NCI-H187 (cell line): ENCODE measurements at places on chromosomes 7 and 10.

- DNase-seq, result no peak
Measured at GRCh38 chr10:114319406-114320248, 80.6 kb downstream of the VWA2 start.

- no peak for DNase-seq
Measured at GRCh38 chr10:130188195-130189175, 52.3 kb downstream of the GLRX3 start.

GRCh38 chr7:21999896-22000295, 54.2 kb upstream of the CDCA7L start:
- no peak for DNase-seq

GRCh38 chr7:114722562-114722961, 199.3 kb upstream of the MDFIC start:
- DNase-seq, result no peak

DNA sequence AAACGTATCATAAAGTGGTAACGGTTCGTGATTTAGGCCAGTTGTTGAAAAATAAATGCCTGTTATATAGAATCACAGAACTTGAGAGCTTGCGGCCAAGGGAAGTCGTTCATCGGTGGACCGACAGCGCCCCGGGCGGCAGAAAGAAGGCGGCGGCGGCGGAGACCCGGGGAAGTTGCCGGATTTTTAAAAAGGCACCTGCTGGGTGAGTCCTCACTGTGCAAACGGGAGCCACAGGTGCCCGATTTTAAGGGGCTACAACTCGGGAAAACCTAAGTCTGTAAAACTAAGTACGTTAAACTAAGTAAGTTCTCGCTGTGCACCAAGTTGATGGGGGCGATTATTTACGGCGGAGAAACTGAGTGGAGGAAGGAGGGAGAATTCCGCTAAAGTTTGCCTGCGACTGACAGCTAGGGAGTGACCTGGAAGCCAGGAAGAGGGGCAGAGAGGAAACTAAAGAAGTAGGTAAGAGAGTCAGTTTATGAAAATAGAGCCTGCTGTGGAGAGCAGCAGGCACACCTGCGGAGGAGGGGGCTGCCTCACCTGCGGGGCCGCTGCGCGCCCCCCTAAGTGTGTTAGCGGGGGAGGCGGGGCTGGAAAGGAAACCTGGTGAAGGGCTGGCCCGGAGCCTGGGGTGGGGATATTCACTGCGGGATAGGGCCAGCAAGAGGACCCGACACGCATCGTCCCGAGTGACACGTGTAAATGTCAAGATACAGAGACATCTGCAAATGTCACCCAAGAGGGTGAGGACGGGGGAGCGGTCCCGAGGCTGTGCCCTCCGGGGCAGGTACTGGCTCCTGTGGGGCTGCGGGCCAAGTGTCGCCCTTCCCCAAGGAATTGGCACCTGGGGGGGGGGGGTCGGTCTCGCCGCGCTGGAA, 996 bp downstream of the ADAM12 start:
- no peak for DNase-seq

GRCh38 chr10:110382695-110383094, 78.0 kb upstream of the SMNDC1 start:
- no peak for DNase-seq

GRCh38 chr10:46285966-46286620, 704 bp upstream of the ANTXRL start:
- DNase-seq, result no peak

GRCh38 chr7:158094046-158094445, 493.6 kb downstream of the PTPRN2 start:
- no peak for DNase-seq

- no peak for DNase-seq
Measured at GRCh38 chr10:110643653-110644597, at the start of gene RBM20. RBM20 (plus strand) TSS chr10:110644336; CDS start chr10:110644455, 119 bp downstream.

DNA sequence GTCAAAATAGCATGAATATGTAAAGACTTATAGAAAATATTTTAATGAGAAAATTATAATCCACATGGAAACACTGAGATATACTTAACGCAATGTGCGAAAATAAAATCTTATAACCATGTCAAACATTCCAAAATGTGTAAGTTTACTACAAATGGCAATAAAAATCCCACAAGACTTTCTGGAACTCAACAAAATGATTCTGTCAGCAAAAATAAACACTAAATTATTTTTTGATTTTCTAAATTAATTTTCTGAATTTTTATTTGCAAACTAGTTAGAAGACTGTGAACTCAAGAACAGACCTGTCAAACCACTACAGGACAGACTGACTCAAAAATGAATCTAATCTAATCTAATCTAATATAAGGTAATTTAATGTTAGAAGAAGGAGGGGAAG, 160.8 kb upstream of the KCTD7 start:
- no peak for DNase-seq

GRCh38 chr7:134089446-134089845, 37.7 kb upstream of the LRGUK start:
- DNase-seq, result no peak

DNA sequence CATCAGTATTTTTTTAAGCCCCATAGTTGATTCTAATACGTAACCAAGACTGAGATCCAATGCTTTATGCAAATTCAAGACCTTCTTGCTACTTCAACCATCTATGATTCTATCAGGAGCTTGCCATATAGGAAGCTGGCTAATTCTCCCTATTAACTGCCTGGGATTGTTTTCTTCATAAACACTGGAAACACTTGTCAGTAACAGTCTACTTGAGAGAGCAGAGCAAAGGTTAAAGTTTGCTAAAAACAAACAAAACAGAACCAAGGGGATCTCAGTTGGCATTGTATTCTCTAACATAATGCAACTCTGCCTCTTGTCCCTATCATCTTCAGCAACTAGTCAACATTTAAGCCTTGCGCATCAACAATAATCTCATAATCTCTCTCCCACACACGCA, 21.0 kb upstream of the PTPN12 start:
- DNase-seq, result no peak

GRCh38 chr10:62327885-62328284, 46.3 kb upstream of the ZNF365 start:
- no peak for DNase-seq

DNA sequence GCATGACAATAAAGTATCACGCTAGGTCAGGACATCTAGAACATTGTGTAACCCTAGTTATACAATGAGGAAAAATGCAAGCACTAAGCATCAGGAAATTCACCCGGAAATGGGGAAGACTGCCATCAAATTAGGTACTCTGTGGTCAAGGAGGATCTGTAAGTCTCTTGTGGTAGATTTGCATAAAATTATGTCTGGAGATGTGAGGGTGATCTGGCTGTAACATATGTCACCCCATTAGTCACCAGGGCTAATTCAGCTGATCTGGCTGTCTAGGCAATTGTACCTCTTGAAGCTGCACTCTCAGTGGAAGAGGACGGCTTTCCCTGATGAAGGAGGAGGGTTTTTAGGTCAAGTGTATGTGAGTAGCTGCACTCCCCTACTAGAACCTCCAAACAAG, 14.8 kb downstream of the AKR1D1 start:
- DNase-seq, result peak; percentile 11

DNA sequence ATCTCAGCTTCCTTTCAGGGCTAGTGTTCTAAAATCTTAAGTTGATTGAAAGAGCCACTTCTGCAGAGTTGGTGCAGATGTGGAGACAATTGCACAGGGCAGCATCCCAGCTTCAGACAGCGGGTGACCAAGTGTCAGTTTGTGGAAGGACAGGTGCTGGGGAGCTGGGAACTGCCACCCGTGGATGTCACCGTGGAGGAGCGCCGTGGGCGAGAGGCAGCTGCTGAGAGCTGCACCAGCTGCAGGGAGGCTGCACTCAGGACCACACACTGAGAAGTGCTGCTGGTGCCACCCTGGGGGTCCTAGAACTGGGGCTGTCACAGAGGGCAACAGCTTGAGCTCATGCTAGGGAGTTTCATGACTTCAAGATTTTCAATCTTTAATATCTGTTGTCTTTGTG, 543.0 kb upstream of the FZD8 start:
- DNase-seq, result no peak

- DNase-seq, result no peak
Measured at GRCh38 chr10:80187465-80188409, 17.6 kb downstream of the ANXA11 start.

GRCh38 chr10:80506189-80506575, 31.5 kb upstream of the SH2D4B start:
- DNase-seq, result no peak

GRCh38 chr7:15280078-15280733, 281.6 kb downstream of the AGMO start:
- DNase-seq, result no peak

DNA sequence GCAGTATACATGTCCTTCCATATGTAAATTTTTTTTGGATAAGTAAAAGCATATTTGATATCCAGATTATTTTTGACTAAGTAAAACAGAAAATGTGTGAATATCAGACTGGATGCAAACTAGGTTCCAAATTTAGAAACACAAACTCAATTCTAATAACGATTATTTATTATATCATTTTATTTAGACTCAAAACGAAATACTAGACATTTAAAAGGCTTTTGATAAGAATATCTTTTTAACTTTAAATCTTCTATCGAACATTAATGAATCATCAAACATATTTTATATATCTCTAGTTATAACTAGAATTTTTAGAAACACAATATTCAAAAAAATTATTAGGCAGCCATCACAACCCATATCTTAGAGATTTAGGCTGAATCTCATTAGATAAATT, 195.2 kb upstream of the KCND2 start:
- DNase-seq, result no peak

- no peak for DNase-seq
Measured at GRCh38 chr7:156907656-156908055, 14.7 kb upstream of the LMBR1 start.

DNA sequence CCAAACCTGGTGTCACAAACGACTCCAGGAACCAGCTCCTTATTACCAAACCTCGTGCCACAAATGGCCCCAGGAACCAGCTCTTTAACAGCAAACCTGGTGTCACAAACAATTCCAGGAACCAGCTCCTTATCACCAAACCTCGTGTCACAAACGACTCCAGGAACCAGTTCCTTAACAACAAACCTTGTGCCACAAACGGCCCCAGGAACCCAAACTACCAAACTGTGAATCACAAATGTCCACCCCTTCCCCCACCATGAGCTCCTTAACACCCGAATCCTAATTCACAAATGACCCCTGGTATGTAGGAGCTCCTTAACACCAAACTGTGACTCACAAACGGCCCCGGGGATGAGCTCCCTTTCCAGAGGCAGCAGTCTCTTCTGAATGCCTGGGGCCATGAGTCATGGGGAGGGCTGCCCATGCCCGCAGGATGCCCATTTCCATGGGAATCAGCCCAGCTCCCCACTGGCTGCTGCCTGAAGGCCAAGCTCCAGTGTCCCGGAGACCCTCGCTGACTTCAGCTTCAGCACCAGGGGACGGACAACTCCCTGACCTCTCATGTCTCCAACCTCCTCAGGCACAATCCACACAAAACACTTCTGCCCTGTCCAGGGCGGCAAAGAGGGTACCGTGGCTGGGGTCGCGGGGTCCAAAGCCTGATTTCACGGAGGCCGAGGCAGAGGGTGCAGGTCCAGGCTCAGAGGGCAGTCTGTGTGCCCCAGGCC, 213.1 kb downstream of the ELFN1 start:
- no peak for DNase-seq

GRCh38 chr7:16652888-16653287, 6.9 kb downstream of the BZW2 start:
- peak; percentile 11 for DNase-seq

GRCh38 chr7:41038211-41038610, 664.7 kb downstream of the INHBA start:
- no peak for DNase-seq

DNA sequence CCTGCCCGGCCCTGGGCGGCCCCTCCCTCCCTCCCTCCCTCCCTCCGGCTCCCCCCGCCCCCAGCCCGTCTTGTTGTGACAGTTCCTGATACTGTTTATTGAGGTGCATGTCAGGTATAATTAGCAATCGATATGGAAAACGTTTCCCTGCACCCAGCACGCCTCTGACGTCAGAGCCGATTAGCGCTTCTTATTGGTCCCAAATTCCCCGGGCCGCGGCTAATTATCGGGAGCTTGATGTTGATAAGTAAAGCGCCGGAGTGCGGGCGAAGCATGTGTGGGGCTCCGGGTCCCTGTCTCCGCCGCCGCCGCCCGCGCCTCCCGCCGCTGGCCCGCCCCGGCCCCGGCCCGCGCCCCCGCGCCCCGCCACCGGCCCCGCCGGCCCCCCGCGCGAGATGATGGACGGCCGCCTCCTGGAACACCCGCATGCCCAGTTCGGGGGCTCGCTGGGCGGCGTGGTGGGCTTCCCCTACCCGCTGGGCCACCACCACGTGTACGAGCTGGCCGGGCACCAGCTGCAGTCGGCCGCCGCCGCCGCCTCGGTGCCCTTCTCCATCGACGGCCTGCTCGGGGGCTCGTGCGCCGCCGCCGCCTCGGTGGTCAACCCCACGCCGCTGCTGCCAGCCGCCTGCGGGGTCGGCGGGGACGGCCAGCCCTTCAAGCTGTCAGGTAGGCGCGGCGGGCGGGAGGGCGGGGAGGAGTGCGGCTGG, at the start of gene UNCX:
Gene UNCX (plus strand): TSS at position 250 of the 710 bp plus-strand sequence. CDS start 146 bp downstream, at position 396.
- DNase-seq, result no peak

DNA sequence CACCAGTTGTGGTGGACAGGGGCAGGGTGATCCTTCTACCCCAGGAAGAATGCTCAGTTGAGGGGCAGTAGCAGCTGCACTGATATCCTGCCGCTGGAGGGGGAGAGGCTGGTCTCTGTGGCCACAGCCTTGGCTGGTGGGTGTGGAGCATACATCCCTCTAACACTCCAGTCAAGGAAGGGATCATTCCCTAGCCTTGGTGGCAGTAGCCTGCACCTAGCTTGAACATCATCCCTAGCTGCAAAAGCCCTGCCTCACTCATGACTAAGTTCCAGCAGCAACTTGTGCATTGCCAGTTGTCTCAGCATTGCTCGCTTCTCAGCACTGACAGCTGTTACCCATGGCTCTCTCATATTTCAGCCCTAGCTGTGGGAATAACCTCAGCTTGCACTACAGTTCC, 688.9 kb upstream of the POT1 start:
- DNase-seq, result no peak

- no peak for DNase-seq
Measured at GRCh38 chr10:2214092-2214491, 476.8 kb upstream of the ADARB2 start.

DNA sequence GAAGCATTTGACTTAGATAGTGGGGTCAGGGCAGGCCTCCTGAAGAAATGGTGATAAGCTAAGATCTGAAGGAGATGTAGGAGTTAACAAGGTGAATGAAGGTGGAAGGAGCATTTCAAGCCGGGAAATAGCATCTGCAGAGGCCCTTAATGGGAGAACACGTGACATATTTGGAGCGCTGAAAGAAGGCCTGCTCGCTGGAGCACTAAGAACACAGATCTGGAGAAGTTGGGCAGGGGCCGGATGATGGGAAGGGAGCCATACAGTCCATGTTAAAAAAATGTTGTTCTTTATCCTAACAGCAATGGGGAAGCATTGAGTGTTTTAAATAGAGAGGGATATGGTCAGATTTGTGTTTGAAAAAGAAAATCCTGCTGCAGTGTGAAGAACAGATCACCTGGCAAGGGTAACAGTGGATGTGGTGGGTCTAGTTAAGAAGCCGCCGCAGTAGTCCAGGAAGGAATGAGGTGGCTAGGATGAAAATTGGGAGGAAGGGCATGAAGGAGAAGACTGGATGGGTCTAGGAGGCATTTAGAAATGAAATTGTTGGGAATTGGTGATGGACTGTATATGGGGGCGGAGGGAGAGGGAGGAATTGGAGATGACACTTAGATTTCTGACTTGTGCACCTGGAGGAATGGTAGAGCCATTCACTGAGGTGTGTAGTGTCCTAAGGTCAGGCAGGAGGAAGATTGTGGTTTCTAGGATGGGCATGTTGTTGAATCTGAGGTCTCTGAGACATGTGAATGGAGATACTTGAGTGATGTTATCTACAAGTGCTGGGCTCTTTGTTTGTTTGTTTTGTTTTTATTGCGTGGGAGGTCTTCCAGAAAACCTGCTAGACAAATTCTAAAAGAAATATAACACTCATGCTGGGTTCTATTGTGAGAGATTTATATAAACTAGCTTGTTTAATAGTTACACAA, 58.4 kb downstream of the MET start:
- no peak for DNase-seq
